T-helper 2 cell treated with Interferon-gamma antibody and Interleukin-4, amounts not matched to agents 5 μg/mL and 100 μg/mL, for 36 hours (primary cell): ENCODE measurements at places on chromosomes 1 and 21.

DNA sequence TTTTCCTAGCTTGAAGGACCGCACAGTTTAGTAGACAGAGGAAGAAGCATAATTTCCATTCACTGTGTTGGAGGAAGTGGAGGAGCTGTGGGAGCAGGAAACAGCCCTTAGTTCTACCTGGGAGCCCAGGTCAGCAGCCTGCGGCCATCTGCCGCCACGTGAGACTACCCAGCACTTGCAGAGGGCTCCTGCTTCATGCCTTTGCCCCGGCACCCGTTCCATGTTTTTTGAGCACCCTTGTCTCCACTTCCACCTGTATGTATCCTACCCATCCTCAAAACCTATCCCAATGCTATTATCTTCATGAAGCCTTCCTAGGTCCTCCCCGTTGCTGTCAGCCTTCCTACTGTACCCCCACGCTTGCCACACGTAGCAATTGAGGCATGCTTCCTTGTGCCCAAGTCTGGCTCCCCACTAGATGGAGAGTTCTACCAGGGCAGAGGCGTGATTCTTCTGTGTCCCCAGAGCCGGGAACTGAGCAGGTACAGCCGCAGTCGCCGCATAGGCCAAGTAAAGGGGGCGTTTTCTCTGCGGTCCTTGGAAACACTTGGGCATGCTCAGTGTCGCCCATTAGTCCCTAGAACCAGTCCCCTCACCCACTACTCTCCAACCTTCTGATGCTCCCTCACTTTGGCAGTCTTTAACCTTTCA, 1.9 kb downstream of the SLC6A9 start:
- H3K4me3 ChIP-seq = peak overlapping the region; percentile 95
- peaks cover 30% of the 10 kb centered on the region for H3K4me1 ChIP-seq
- no peaks in the 10 kb centered on the region for H3K36me3 ChIP-seq
- no peak for DNase-seq
- H3K27ac ChIP-seq = peak overlapping the region; percentile 96
- no peaks in the 10 kb centered on the region for H3K27me3 ChIP-seq

- H3K4me1 ChIP-seq = no peaks in the 10 kb centered on the region
- DNase-seq = no peak
- peaks cover 6% of the 10 kb centered on the region for H3K27me3 ChIP-seq
- H3K4me3 ChIP-seq = no peak overlapping the region
- no peak overlapping the region for H3K27ac ChIP-seq
- H3K36me3 ChIP-seq = no peaks in the 10 kb centered on the region
Observed at GRCh38 chr1:209580577-209580976, 2.9 kb upstream of the CAMK1G start.

GRCh38 chr1:245086389-245086969, 68.3 kb upstream of the KIF26B start:
- no peaks in the 10 kb centered on the region for H3K27me3 ChIP-seq
- no peak overlapping the region for H3K27ac ChIP-seq
- H3K4me3 ChIP-seq = no peak overlapping the region
- H3K36me3 ChIP-seq = no peaks in the 10 kb centered on the region
- DNase-seq = no peak
- no peaks in the 10 kb centered on the region for H3K4me1 ChIP-seq

GRCh38 chr1:175481126-175482070, 262.0 kb downstream of the TNR start:
- no peak overlapping the region for H3K27ac ChIP-seq
- DNase-seq = no peak
- H3K27me3 ChIP-seq = peaks cover 18% of the 10 kb centered on the region
- no peak overlapping the region for H3K4me3 ChIP-seq

GRCh38 chr1:10652626-10653025, 143.8 kb downstream of the CASZ1 start:
- no peak for DNase-seq
- no peaks in the 10 kb centered on the region for H3K36me3 ChIP-seq
- no peaks in the 10 kb centered on the region for H3K4me1 ChIP-seq

DNA sequence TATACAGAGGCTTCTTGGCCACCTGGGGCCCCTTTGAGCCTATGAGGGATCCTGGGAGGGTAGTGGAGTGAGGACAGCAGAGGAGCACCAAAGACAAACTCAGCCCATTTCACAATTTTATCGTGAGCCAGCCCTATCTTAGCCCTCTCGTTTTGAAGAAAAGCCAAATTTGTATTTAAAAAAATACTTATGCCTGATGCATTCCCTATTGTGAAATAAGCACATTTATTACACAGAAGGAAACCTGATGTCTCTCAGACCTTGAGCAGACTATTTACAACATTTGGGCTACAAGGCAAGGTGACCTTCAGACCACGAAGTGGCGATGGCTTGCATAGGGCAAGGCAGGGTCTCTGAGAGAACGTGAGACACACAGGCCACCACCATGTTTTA, 41.3 kb upstream of the H6PD start:
- no peaks in the 10 kb centered on the region for H3K36me3 ChIP-seq
- no peak overlapping the region for H3K27ac ChIP-seq
- peaks cover 31% of the 10 kb centered on the region for H3K27me3 ChIP-seq
- DNase-seq = no peak
- peaks cover 3% of the 10 kb centered on the region for H3K4me1 ChIP-seq
- no peak overlapping the region for H3K4me3 ChIP-seq

GRCh38 chr1:203206129-203206687, 19.7 kb upstream of the CHI3L1 start:
- H3K4me3 ChIP-seq = no peak overlapping the region
- no peaks in the 10 kb centered on the region for H3K4me1 ChIP-seq
- peaks cover 14% of the 10 kb centered on the region for H3K27me3 ChIP-seq
- no peak overlapping the region for H3K27ac ChIP-seq
- DNase-seq = no peak

GRCh38 chr1:96521994-96522760, 199.4 kb upstream of the PTBP2 start:
- no peak overlapping the region for H3K27ac ChIP-seq
- H3K4me1 ChIP-seq = no peaks in the 10 kb centered on the region
- H3K27me3 ChIP-seq = no peaks in the 10 kb centered on the region
